ENCODE measurements at places on chromosomes 4 and X.
A peak's percentile ranks its signal among the peaks of the same experiment; 100 is the strongest.

GRCh38 chr4:26830033-26830432 lies 30.6 kb upstream of the STIM2 start:
- no peak for DNase-seq

GRCh38 chr4:38621028-38621684 lies 42.8 kb upstream of the KLF3 start:
- DNase-seq: no peak

- no peak for DNase-seq
These were observed 1328.7 kb downstream of the ADGRL3 start for GRCh38 chr4:62528874-62529273.

- no peak for DNase-seq
These were observed 4.8 kb downstream of the FRMPD3 start for GRCh38 chrX:107454302-107454701.

DNA sequence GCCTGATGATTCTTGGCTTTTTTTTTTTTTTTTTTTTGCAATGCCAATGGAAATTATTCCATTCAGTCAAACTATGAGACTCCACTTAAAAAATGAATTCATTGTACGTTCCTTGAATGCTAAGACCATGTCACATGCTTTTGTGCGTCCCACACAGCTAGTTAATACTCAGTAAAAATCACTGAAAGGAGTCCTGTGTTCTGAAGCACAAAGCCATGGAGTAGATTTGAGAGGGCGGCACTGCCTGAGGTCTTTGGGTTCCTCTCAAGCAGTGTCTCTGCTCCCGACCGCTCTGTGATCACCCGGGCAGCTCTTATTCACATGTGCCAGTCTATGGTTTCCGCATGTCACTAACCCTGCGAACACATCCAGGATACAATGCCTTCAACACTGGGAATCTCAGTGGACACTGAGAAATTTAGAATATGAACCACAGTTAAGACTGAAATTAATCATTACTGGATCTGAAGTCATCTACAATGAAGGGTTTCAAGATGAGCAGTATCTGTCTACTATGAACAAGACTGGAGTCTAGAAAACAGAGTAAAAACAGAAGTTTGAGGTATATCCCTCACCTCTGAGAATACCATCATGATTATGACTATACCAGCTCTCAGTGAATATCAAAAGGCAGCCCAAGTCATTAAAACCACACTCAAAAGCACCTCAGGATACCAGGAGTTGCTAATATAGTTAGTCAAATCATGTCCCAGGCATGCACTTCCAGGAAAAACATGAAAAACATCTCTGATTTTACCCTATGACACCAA lies 193.0 kb downstream of the MGST2 start:
- peak; percentile 78 for DNase-seq

DNA sequence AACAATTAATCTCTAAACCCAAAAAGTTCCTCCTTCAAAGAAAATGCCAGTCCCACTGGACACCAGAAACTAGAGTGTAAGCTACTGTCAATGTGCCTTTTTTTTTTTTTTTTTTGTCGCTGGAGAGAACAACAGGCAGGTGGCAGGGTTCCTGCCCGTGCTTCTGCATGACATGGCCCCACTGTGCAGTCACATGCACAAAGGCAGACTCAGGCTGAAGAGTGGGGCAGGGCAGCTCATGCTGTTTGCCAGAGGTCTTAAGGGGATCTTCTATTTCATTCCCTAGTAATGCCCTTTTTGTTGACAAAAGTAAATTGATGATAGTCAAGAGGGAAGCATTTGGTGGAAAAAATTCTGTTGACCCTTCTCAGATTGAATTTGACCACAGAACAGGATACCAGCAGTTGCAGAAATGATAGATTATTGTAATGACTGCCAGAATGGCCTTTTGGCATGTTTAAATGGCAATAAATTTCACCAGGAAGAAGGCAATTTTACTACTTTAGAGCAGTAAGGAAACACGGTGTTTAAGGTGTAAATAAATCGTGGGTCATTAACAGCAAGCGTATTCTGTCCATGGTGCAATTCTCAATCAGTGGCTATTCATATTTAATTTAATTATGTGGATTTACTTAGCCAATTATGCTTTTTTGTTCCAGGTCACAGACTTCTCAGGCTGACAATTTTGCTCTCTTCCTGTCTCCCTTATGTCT lies 80.9 kb downstream of the NKX6-1 start:
- DNase-seq: no peak

DNA sequence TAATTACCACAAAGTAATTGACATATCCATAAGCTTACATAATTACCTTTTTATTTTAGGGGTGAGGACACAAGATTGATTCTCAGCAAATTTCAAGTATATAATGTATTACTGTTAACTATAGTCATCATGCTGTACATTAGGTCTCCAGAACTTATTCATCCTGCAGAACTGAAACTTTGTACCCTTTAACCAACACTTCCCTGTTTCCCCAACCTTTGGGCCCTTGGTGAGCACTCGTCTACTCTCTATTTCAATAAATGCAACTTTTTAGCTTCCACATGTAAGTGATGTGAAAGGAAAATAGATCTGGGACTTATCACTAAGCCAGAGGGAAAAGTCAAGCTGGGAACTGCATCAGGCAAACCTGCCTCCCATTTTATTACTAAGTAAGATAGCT lies 33.6 kb upstream of the CCNG2 start:
- DNase-seq: no peak

- DNase-seq: no peak
These were observed 4.8 kb downstream of the C4orf54 start for GRCh38 chr4:99652596-99653436.

DNA sequence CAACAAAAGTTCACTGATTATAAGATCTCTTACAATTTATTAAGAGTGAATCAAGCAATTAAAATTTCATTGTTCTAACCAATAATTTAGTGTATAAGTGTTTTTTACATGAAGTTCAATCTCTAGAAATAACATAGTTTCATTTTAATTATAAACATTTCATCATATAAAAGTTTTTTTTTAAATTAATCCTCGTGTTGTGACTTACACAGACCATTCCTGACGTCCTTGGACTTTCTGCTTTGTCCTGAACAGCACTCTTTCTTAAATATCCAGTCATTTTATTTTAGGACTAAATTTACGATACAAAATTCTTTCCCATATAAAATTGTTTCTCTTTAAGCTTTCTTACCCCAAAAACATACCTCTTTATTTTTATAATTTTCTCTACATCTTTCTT lies 841.7 kb upstream of the POU3F4 start:
- DNase-seq: no peak

DNA sequence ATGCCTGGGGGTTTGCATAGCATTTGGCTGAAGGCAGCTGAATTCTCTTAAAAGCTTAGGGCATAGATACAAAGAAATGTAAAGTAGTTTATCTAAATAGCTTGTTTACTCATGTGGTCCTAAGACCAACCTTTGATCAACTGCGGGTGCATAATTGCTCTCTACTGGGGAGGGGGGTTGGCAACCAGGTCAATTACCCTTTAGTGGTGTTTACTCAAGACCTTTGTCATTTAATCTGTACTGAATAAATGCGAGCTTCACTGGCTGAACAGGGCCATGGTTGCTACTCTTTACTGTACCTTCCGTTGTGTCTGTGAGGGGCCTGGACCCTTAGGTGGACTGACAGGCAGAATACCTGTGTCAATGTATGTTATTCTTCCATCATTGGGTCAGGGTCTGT lies 102.7 kb upstream of the FAM9C start:
- no peak for DNase-seq

- no peak for DNase-seq
These were observed 51.9 kb upstream of the TADA2B start for GRCh38 chr4:6991249-6991648.

GRCh38 chr4:174555789-174556630 lies 33.7 kb upstream of the HPGD start:
- DNase-seq: no peak

GRCh38 chr4:24404281-24404680 lies 180.1 kb downstream of the DHX15 start:
- no peak for DNase-seq

DNA sequence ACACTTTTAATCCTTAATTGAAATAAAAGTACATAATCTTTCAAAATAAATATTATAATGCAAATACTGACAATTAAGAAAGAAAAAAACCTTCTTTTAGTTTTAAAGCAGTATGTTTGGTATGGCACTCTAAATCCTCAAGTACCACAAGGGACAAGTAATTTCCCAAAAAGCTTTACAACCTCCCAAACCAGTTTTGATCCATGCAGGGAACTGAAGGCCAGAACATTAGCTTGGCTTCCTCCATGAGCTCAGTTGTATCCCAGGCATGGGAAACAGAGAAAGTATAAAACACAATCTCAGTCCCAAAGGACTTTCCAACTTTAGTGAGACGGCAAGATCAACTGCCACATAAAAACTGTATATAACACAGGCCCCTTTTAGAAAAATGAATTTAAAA lies 82.2 kb downstream of the ZNF330 start:
- no peak for DNase-seq

DNA sequence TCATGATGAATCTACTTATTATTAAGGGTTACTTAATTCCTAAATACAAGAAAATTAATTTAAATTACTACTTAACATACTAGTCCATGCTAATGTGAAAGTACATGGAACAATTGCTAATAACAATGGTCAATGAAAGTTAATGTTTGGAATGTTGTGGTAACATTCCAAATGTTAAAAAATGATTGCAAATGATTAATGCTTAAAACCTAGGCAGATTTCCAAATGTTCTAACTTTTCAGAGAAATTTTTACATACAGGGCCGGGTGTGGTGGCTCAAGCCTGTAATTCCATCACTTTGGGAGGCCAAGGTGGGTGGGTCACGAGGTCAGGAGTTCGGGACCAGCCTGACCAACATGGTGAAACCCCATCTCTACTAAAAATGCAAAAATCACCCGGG lies 1851.3 kb upstream of the PCDH7 start:
- no peak for DNase-seq

GRCh38 chr4:76748649-76749048 lies 149.3 kb downstream of the SOWAHB start:
- peak; percentile 7 for DNase-seq

- no peak for DNase-seq
These were observed 67.4 kb downstream of the EDNRA start for GRCh38 chr4:147548256-147548655.

GRCh38 chr4:78207951-78208350 lies 150.8 kb downstream of the FRAS1 start:
- no peak for DNase-seq

DNA sequence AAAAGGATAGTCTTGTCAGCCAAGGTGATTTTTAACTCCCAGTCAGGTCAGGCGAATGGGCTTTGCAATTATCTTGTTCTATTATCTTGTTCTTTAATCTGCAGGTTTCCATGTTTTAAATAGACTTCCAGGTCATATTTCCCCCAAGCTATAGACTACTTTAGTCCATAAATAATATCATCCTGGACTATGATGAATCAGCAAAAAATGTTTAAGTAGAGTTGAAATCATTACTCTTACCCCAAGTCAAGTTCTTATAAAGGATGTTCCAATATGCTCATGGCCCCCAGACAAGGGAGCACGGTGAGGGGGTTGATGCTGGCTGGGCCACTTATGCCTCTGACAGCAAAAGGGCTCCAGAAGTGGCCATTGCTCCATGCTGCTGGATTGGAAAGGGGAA lies 75.1 kb downstream of the SLC2A9 start:
- DNase-seq: no peak

DNA sequence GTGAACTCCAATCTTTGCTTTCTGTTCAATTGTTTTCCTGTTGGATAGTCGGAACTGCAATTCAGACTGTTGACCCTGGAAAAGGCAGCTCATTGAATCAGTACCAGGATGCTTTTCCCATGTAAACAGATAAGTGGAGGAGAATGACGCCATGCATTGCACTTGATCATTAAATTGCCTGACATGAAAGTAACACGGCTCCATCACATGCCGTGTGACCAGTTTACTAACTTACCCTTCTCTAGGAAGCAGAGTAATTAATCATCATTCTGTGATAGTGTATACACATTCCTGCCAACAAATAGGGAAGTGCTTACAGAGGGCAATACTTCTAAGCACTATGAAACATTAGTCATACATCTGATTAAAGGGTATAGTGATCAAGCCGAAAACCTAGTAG lies 101.4 kb downstream of the PPARGC1A start:
- no peak for DNase-seq

DNA sequence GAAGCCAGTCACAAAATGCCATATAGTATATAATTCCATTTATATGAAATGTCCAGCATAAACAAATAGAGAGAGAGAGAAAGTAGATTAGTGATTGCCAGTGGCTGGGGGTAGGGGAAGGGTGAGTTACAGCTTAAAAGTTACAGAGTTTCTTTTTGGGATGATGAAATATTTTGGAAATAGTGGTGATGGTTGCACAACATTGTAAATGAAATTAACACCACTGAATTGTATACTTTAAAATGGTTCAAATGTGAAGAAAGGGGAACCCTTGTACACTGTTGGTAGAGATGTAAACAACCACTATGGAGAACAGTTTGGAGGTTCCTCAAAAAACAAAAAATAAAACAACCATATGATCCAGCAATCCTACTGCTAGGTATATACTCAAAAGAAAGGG lies 131.2 kb upstream of the GPC4 start:
- DNase-seq: no peak

DNA sequence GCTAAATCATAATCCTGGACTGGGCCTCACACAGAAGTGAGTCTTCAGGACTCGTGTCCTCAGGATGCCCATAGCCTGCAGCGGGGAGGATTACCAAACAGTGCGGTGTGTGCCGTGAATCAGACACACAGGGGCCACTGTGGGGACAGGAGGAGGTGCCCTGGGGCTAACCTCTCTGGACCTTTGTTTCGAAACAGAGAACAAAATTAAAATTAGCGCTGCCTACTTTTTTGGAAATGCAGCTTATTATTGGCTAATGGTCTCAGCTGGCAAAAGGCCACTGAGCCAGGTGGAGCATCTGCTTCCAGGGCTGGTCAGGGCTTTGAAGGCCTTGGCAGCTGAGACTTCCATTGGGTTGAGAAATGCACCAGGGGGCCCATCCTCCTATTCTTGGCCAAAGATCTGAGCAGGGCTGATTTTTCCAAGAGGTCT lies 236.2 kb downstream of the EVC2 start:
- DNase-seq: no peak

- DNase-seq: no peak
These were observed 72.7 kb downstream of the AFF2 start for GRCh38 chrX:148573119-148573518.

- DNase-seq: peak; percentile 17
These were observed 25.7 kb downstream of the ZFX start for GRCh38 chrX:24175276-24175675.

DNA sequence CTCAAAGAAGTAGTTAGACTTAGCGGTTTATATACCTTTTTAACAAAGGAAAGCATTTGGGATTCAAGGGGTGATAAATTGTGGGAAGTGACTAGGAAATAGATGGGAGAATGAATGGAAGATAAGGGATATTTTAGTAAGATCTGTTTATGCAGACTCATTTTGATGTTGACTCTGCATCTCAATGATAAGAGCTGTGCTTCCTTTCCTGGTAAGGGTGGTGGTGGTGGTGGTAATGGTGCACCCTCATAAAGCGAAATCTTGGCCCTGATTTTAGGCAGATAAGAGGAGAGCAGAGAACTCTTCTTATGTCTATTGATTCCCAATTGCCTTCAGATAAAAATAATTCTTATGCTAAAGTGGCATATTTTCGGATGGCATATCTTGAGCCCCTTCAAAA lies 197.1 kb downstream of the SPRY1 start:
- DNase-seq: no peak

- no peak for DNase-seq
These were observed 93.2 kb downstream of the SORBS2 start for GRCh38 chr4:185718578-185719499.

Data from T-helper 1 cell (primary cell).